CD4-positive, CD25-positive, alpha-beta regulatory T cell (primary cell): ENCODE measurements at places on chromosomes 12 and 14.

- H3K4me3 ChIP-seq = no peak overlapping the region
- peaks cover 44% of the 10 kb centered on the region for H3K27me3 ChIP-seq
- peaks cover under 1% of the 10 kb centered on the region for H3K4me1 ChIP-seq
- H3K36me3 ChIP-seq = no peaks in the 10 kb centered on the region
- DNase-seq = peak; percentile 18
- H3K27ac ChIP-seq = no peak overlapping the region
These were observed 6.0 kb downstream of the TMCC3 start for GRCh38 chr12:94644141-94644979.

DNA sequence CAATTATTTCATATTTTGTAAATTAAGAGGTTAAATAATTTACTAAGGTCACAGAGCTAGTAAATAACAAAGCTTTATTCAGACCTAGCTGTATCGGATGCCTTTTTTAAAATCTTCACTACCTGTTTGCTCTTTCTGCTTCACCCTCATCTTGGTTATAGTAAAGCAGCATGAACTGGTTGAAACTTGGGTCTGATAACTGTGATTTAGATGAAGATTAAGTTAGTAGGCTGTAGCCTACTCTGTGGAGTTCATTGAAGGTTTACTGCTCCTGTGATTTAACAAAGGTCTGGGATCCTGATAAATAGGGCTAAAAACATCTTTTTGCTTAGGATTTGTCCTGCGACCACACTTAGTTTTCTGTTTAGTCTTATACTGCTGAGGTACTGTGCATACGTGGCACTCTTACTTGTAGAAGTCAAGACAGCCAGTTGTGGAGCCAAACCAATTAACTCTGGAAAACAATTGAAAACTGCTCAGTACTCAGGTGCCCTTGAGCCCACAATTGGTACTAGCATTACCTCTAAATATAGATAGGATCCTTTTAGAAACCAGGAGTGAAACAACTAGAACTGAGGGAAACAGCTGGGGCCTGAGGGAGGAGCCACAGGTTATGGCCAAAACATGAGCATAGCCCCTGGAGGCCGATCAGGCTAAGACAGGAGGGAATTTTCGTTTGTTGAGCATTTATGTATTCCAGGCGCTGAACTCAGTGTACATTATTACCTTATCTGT lies 2.3 kb downstream of the SPATS2 start:
- H3K27ac ChIP-seq = no peak overlapping the region
- DNase-seq = peak; percentile 37
- H3K36me3 ChIP-seq = no peaks in the 10 kb centered on the region
- no peaks in the 10 kb centered on the region for H3K27me3 ChIP-seq
- no peak overlapping the region for H3K4me3 ChIP-seq
- H3K4me1 ChIP-seq = peaks cover 14% of the 10 kb centered on the region

- H3K36me3 ChIP-seq = no peaks in the 10 kb centered on the region
- H3K27ac ChIP-seq = no peak overlapping the region
- no peak overlapping the region for H3K4me3 ChIP-seq
These were observed 933.6 kb downstream of the NRXN3 start for GRCh38 chr14:79103764-79104163.

DNA sequence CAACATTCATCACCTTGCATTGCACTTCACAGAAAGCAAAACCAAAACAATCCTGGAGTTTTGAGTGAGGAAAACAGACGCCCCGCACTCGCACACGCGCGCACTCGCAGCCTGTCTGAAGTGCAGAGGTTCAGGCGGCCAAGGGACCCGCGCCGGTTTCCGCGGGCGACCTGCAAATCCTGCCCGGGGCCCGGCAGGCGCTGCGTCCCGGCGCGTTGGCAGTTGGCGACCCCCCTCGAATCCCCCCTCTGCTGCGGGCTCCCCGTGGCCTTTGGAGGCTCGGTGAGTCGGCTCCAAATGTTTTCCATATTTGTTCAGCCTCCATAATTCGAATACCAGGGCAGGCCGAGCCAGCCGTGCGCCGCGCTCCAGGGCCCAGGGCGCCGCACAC lies at the start of gene SSPN:
TSS of gene SSPN (plus strand) at position 324 of the 391 bp plus-strand sequence. CDS start 100 bp downstream, outside the sequence.
- peaks cover 26% of the 10 kb centered on the region for H3K27me3 ChIP-seq
- H3K27ac ChIP-seq = no peak within 1 kb of the TSS
- no peaks in the 10 kb centered on the region for H3K4me1 ChIP-seq

DNA sequence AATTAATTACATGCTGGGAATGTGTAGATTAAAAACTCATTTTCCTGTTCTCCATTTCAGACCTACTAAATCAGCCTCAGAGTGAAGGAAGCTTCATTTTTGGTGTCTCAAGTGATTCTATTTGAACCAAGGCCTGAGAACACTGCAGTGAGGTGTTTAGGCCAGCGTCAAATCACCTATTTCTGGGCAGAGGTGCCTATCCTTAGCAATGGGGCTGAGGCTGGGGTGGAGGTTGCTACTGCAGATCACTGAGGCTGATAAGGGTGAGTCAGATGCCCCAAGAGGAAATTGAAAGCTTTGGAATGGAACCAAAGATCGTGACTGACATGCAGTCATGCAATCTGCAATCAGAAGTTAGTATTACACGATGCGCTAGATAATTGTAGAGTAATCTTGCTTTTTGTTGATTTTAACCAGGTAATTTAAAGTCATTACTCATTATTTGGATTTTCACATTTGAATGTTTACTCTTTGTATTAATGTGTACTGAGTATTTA lies 4.4 kb downstream of the TXNRD1 start:
- H3K36me3 ChIP-seq = no peaks in the 10 kb centered on the region
- DNase-seq = peak; percentile 13
- H3K4me3 ChIP-seq = no peak overlapping the region
- no peak overlapping the region for H3K27ac ChIP-seq
- H3K4me1 ChIP-seq = peaks cover 11% of the 10 kb centered on the region

DNA sequence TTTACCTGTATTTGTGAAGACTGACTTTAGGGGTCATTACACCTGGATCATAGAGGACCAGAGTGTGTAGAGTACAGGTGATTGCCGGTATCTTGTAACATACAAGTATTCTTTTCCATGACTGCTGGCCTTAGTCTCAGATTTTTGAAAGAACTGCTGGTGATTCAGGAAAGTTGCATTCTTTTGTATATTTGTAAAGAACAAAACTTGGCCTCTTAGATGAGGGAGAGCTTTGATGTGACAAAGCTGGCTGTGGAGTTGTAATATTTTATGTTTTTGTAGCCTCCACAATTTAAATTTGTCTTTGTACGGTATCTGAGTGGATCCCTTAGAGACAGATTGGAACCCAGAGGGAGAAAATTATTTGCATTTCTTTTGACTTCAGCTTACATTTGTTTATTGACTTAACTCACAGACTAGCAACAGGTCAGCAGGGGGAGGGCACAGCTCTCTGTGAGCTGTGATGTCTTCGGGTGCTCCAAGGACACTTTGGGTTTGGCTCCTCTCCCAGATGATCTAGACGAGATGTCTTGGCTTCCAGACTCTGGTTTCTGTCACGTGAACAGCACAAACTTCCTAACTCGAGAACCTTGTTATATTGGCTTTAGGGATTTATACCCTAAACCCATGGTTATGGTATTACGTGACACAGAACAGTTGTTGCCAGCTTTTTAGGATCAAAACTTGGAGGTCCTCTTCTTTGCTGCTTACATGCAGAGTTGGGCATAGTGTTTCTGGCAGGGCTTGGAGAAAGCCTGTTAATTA lies 65.9 kb downstream of the DAAM1 start:
- no peak overlapping the region for H3K27ac ChIP-seq
- DNase-seq = no peak
- H3K4me1 ChIP-seq = no peaks in the 10 kb centered on the region
- H3K36me3 ChIP-seq = no peaks in the 10 kb centered on the region

- H3K27me3 ChIP-seq = peaks cover 3% of the 10 kb centered on the region
- H3K27ac ChIP-seq = no peak overlapping the region
- H3K36me3 ChIP-seq = no peaks in the 10 kb centered on the region
- no peak for DNase-seq
These were observed 66.0 kb downstream of the NUAK1 start for GRCh38 chr12:106072751-106073150.

DNA sequence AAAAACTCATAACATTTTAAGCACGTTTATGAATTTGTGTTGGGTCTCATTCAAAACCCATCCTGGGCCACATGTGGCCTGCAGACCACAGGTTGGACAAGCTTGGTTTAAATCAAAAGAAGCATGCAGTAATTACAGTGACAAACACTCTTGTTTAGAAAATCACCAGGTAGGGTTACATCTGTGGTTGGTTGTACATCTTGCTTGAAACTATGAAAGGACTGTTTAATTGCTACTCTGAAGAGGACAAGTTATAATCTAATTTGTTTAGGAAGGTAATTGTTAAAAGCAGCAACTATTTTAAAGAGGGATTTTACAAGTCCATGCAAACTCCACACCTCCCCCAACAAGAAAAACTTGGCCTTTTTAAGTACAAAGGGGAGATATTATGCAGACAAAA lies 4.0 kb downstream of the TRIP11 start:
- peaks cover 32% of the 10 kb centered on the region for H3K4me1 ChIP-seq
- peak overlapping the region; percentile 8 for H3K27ac ChIP-seq
- DNase-seq = no peak
- H3K27me3 ChIP-seq = no peaks in the 10 kb centered on the region
- H3K4me3 ChIP-seq = peak overlapping the region; percentile 23
- peaks cover 10% of the 10 kb centered on the region for H3K36me3 ChIP-seq

GRCh38 chr12:110012137-110012536 lies 12.9 kb downstream of the ANKRD13A start:
- H3K27ac ChIP-seq = peak overlapping the region; percentile 44
- H3K4me1 ChIP-seq = peaks cover 26% of the 10 kb centered on the region
- H3K4me3 ChIP-seq = no peak overlapping the region
- H3K27me3 ChIP-seq = no peaks in the 10 kb centered on the region
- peaks cover 34% of the 10 kb centered on the region for H3K36me3 ChIP-seq

DNA sequence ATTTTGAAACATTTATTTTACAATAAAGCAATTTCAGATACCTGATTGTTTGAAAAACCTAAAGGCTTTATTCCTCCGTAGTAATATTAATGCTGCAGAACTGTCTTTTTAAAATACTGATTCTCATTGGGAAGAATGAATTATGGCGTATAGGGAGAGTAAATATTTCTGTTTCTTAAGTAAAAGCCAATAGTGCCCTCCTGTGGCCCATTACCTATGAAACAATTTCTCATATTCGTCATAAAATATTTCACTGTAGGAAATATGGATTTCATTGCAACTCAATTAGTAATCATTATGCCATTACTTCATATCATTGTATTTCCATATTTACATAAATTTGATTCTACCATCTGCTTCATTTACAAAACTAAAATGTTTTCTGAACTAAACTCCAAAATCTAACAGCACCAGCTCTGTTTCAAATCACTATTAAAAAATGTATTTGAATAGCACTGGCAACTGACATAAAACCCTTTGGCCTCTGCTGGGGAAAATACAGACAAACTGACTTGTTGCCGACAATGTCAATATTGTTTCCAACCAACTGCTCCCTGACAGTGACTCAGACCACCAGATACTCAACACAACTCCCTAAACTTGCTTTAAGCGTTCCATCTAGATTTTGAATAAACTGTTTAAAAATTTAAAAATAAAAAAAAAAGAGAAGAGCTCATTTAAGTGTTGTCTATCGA lies 290.3 kb downstream of the NAV3 start:
- no peak for DNase-seq
- H3K27ac ChIP-seq = no peak overlapping the region
- no peaks in the 10 kb centered on the region for H3K4me1 ChIP-seq
- no peaks in the 10 kb centered on the region for H3K36me3 ChIP-seq
- H3K4me3 ChIP-seq = no peak overlapping the region

- H3K4me1 ChIP-seq = peaks cover 73% of the 10 kb centered on the region
- peak overlapping the region; percentile 96 for H3K27ac ChIP-seq
- no peaks in the 10 kb centered on the region for H3K36me3 ChIP-seq
- H3K27me3 ChIP-seq = no peaks in the 10 kb centered on the region
- no peak for DNase-seq
These were observed 13.5 kb upstream of the IRF2BPL start for GRCh38 chr14:77041881-77042545.

DNA sequence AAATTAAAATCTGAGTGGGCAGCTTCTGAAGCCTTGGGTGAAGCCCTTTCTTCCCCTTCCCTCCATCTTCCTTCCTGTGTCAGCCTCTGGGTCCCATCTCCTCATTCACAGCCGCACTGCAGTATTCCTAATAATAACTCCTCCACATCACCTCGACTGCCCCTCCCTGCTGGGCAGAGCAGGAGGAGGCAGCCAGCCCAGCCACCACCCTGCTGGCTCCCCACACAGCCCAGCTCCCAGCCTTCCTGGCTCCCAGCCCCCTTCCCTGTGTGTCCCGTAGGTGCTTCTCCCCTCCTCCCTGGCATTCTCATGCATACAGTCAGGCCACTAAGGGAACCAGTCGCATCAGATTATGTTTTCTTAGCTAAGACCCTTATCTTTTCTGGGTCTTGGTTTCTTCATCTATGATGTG lies 3.7 kb downstream of the IFFO1 start:
- H3K27ac ChIP-seq = no peak overlapping the region
- no peak overlapping the region for H3K4me3 ChIP-seq
- H3K27me3 ChIP-seq = no peaks in the 10 kb centered on the region
- peaks cover 44% of the 10 kb centered on the region for H3K36me3 ChIP-seq
- no peak for DNase-seq

DNA sequence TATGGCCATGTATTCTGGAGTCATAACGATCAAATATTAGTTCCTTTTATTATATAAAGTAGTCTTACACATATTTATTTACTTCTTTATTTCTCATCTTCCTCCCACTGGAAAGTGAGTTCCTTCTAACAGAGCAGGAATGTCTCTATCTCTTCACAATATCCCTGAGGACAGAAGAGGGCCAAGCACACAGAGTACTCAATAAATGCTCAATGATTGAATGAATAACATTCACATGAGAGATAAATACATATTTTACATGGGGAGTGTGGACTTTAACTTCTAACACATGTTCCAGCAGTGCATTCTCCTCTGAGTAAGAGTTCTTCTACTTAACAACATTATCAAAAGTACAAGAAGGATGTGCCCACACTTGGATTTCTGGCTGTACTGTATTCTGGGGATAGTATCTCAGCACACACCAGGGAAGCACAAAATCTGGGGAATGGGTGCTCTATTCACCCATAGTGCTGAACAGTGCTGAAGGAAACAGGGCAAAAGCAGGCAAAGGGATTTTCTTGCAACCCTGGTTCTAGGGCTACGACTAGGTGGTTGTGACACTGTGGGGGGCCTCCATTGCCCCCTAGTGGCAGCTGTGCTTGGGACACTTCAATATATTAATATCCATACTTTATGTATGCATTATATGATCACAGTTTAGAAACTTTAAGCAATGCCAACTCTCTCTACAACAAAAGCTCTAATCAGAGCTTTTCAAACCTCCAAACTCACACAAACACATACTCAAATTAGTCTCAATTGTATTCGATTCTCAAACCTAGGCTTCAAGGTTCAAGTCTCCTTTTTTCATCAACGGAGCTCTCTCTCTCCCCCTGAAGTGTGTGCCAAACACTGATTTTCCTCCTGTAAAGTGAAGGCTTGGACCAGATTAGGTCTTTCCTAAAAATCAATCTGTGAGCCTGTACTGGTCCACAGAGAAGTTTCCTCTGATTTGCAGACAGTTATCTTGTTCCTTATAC lies 115.5 kb downstream of the SLC2A13 start:
- no peaks in the 10 kb centered on the region for H3K36me3 ChIP-seq
- H3K4me1 ChIP-seq = no peaks in the 10 kb centered on the region
- peak; percentile 30 for DNase-seq
- no peak overlapping the region for H3K27ac ChIP-seq
- H3K27me3 ChIP-seq = no peaks in the 10 kb centered on the region

- no peaks in the 10 kb centered on the region for H3K4me1 ChIP-seq
- no peaks in the 10 kb centered on the region for H3K27me3 ChIP-seq
- DNase-seq = no peak
- H3K36me3 ChIP-seq = no peaks in the 10 kb centered on the region
- no peak overlapping the region for H3K27ac ChIP-seq
These were observed 795.5 kb downstream of the C12orf50 start for GRCh38 chr12:87233671-87234070.
